ENCODE measurements at places on chromosomes 5 and 9.

DNA sequence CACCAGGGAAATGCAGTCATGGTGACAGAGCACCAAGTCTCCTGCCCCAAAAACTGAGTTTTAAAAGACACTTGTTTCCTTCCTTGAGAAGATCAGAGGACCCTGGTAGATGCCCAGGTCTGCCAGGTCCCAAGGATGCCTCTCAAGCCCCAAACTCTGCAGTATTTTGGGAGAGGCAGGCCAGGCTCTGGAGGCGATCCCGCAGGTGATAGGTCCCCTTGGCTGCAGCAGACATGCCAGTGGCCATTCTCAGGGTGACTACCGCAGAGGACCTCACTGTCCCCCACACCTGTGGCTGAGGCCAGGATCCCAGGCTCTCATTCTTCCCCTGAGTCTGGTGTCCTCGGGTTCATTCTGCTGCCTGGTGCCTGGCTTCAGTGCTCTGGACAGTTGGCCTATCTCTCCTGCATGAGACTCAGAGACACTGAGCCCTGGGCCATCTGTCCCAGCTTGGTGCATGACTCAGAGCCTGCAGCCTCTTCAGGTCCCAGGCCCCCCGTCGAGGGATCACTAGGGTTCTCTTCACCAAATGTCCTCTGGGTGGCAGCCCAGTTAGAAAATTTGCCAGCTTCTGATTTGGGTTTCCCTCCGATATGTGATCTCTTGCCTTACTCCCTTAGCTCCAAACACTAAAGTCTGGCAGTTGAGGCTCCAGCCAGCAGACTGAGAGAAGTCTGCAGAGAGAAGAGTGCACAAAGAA, 59.7 kb upstream of the GARNL3 start:
- no peak for DNase-seq

- no peak for DNase-seq
Observed at GRCh38 chr5:131239686-131240085, 24.2 kb upstream of the CDC42SE2 start.

DNA sequence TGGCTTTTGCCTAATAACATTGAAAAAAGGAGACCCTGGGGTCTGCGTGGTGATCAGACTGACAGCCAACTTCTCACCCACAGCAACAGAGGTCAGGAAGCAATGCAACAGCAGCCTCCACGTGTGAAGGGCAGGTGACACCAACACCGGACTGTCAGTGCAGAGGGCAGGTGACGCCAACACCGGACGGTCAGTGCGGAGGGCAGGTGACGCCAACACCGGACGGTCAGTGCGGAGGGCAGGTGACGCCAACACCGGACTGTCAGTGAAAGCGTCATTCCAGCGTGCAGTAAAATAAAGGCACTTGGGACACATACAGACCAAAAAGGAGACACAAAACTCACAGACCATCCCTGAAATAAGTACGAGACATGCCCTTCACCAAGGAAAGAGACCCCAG, 37.2 kb upstream of the CEP72 start:
- DNase-seq = no peak

DNA sequence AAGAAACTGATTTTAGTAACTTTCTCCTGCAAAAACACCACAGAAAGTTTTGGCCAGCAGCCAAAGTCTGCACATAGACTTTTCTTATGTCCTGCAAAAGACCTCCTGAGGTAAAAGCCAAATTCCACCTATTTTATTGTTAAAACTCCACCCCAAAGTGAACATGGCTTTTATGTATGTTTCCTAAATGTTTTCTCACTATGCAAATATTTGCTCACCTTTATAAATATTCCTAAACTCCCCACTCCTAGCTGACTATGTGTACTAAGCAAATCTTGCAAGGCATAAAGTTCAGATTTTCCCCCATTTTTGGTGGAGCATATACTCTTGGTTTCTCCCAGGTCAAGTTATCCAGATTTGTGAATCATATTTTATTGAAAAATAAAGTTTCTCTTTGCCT, 446.2 kb downstream of the DNAH5 start:
- DNase-seq = no peak

DNA sequence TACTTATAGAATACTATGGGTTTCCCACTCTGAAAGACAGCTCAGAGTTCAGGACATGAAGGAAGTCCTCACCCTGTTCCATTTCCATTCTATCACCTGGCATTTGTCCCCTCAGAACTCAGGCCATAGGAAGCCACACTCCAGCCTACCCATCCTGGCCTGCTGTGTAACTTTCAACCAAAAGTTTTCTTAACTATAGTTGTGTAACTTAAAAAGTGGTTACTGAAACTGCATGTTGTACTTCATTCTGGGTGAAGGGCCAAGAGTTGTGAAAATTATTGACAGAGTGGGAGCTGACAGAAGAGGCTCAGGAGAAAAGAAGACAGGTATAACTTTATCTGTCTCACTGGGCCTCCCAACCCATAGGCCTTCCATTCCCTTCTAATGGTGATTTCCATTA, 212.5 kb downstream of the RAB3C start:
- no peak for DNase-seq

- no peak for DNase-seq
Observed at GRCh38 chr9:123395276-123395688, 39.3 kb downstream of the CRB2 start.

DNA sequence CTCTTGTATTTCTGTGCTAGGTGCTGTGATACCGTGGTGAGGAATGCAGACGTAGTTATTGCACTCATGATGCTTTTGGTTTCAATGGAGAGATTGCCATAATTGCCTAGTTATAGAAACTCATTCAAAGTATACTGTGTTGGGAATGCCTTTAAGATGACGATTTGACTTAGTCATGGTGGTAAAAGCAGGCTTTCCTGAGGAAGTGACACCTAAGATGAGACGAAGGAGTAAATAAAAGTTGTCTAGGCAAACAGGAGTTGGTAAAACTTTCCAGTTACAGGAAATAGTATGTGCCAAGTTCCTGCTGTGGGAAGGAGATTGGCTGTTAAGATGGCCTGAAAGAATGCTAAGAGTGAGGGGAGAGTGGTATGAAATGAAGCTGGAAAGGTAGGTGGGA, 48.1 kb downstream of the FOCAD start:
- DNase-seq = peak; percentile 9

- DNase-seq = no peak
Observed at GRCh38 chr5:6752236-6752635, 39.0 kb downstream of the TENT4A start.

DNA sequence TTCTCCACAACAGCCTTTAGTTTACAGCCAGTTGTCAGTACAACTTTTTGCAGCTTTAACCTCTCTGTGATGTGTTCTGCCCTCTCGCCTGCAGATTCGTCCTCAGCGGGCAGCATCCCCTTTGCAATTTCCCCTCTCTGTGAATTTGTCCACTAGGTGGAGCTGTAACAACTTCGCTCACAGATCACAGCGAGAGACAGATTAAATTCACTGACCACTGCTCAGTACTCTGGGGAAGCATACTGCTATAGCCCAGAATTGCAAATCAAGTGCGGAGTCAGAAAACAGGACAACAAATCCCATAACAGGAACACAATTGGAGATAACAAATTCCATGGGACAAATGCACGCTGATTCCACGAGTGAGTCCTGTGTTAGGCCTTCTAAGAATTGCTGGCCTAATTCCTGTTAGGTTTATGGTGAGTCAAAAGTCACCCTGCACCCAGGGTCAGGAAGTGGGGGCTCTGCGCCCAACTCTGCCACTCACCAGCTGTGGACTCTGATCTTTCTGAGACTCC, 2124.9 kb downstream of the MAT2B start:
- DNase-seq = no peak

Data from HS-27A (cell line).